ENCODE measurements at places on chromosomes 13 and 19. TPM values are rescaled to one million over a fixed set of nuclear protein-coding genes. Genes with fewer than 3 reads are reported as not detected.

Gene ATP1A3
- 5.9 TPM for total RNA-seq

Gene PROZ
- total RNA-seq, result not detected

Gene SYT3
- not detected for total RNA-seq

Gene GEMIN7
- 46.8 TPM for total RNA-seq

Gene ZNF585A
- 7.0 TPM for total RNA-seq

Gene ARL11
- 0.61 TPM for total RNA-seq

Gene GSX1
- total RNA-seq, result not detected

DNA sequence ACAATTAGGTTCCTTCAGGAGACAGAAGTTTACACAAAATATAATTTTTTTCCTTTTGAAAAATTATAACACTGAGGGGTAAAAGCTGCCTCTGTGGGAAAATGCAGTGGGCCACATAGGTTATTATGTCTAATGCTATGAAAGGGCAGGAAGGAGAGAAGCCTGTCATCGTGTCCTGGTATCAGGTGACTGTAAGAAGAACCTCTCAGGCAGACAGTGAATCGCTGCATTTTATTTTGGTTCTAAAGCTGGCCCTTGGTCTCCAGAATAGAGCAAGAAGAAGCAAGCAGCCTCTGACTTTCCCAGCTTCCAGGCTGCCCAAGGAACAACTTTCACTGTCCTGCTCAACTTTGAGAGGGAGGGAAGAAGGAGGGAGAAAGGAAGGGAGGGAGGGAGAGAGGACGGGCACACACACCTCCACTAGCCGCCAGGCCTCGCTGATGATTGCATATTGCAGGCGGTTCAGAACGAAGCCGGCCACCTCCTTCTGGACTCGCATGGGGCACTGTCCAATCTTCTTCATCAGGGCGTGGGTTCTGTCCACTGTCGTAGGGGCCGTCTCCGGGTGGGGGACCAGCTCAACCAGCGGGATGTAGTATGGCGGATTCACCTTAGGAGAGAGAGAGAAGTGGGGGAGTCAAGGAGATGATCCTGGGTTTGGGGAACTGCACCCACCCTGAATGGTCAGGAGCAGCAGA, 93.8 kb downstream of the CRYL1 start:
- DNase-seq, result no peak

DNA sequence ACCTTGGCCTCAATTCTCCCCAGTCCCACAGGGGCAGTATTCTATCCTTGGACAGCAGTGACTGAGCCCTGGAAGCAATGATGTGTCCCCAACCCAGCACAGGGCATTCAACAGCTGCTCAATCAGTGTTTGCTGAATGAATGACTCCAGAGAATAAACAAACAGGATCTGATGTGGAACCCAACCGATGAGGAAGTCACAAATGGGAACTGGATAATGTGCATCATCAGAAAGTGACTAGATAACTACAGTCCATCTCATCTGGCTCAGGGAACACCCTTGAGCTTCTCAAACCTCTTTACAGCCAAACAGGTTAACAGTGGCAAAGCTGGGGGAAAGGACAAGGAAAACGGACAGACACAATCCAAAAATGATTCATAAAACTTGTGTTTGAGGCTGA, 8.2 kb downstream of the SLC25A30 start:
- DNase-seq, result no peak

DNA sequence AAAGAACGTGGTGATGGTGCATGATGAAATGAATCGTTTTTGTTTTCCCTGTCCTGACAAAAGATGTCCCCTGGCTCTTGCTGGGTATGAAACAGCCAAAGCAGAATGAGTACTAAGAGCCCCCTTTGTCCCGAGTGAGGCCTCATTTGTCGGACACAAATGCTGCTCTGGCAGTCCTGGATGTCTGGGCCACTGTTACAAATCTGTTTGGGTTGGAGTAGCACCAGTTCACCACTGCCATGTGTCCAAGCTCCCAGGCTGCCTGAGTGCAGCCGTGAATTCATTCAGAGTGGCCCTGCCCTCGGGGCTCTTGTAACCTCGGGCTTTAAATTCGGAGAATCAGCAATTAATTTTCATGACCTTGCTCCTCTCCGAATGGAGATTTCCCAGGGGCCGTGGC, 182.4 kb downstream of the NUFIP1 start:
- no peak for DNase-seq

- DNase-seq, result no peak
Measured at GRCh38 chr13:45830121-45830520, 21.4 kb downstream of the SIAH3 start.

- DNase-seq, result no peak
Measured at GRCh38 chr19:45960595-45961235, 12.9 kb downstream of the NOVA2 start.

DNA sequence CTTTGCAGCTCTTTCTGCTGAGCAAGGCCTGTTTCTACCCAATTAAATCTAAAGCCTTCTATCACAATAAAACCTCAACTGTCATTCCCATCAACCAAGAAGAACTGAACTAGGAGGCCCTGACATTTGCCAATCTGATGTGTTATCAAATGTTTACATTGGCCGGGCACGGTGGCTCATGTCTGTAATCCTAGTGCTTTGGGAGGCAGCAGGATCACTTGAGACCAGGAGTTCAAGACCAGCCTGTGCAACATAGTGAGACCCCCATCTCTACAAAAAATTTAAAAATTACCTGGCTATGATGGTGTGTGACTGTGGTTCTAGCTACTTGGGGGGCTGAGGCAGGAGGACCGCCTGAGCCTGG, 2.8 kb upstream of the FBXO17 start:
- DNase-seq, result no peak

DNA sequence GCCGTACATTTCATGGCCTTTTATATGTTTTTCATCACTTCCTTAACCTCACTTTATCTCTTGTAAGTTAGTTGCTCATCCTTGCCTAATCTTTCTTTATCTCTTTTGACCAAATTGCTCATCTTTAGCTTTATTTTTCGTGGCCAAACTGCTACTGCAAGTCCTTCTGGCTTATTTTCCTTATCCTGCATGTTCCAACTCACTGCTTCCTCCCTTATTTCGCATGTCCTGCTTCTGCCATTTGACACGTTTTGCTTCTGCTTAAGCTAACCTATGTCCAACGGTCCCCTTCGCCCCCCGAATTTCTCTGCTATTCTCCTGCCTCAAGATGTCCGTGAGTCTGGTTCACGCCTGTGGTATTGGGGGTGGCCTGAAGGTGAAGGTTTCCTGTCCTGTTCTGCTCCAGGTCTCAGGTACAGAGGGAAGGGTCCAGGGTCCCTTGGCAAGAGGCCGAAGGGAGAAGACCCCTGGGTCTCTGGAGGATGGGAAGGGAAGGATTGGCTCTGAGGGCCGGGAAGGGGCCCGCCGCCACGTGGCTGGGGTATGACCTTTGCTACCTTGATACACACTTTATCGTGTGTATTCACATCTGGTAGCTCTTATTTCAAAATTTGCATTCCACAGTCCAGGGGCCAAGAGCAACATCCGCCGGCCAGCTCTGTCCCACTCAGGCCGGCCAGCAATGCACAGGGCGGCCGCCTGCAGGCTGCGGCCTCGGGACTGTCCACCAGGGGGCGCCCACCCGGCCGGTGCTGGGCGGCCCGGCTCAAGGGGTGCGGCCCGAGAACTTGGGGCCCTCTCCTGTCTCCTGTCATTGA, 2.9 kb upstream of the C19orf85 start:
- DNase-seq, result peak; percentile 69

DNA sequence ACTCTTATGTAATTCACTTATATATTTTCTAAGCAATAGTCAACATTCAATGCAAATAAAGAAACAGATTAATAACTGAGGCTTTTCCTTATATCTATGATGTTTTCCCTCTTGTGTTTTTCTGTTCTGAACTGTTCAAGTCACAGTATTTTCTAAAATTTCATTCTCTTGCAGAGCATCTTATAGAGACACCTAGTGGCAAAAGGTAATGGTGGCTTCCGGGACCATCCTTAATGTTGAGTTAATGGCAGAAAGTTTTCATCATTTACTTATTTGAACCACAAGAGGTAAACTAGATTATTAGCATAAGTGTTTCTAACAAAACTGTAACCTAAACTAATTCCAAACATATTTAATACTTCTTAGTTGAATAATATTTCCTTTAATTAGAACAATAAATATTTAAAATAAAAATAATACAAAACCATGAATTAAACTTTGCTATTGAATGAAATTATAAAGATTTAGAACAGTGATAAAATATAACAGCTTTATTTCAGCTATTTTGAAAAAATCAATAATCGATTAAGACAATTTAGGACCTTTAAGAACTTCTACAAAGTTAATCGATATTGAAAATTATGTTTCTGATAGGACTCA, 1.7 kb upstream of the SLITRK5 start:
- peak; percentile 19 for DNase-seq

GRCh38 chr13:26529441-26529840, 28.0 kb upstream of the WASF3 start:
- peak; percentile 46 for DNase-seq

GRCh38 chr19:50952910-50953309, at the start of gene KLK5:
KLK5 (minus strand) TSS chr19:50953038; CDS start chr19:50952657, 381 bp downstream.
- DNase-seq, result no peak

DNA sequence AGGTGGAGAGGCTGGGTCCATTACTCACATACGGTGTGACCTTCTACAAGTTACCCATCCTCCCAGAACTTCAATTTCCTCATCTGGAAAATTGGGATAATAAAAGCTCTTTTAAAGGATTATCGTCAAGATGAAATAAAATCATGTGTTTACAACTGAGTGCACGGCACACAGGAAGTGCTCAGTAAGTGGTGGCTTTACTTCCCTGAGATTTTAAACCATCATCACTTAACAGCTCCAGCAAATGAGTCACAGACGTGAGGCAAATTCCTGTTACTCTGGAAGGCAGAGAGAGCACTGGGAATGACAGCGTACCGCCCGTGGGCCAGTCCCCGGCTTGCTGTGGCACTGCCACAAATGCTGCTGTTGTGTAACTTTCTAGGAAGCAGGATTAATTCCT, 64.1 kb downstream of the MRPL57 start:
- no peak for DNase-seq

DNA sequence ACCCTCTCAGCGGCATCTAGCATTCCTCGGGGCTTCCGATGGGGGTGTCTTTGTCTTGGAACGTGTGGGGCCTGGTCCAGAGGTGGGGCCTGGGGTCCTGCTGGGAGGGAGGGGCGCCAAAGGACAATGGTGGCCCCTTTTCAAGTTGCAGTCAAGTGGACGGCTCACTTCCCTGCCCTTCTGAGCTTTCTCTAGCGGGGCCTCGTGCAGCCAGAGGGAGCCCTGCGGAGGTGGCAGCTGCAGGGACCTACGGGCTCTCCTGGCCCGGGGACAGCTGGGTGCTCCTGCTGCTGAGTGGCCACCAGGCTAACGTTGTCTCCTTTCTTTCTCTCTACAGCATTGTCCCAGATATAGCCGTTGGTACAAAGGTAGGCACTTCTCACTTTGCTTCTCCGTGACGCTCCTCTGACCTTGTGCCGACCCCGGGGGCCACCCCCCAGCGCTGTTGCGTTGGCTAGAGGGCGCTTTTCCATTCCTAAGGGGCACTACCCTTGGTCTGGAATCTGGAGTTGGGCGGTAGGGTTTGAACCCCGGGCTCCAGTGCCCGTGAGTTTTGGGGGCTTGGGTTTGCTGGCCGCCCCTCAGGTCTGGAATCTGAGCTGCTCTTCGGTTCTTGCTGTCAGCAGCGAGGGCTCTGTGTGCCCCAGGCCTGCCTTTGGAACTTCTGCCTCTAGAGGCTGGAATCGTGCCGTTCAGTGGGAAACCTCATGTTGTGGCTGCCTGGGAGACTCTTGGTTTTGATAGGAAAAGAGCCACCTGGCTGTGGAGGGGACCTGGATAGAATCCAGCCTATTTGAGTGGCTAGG, 2.0 kb downstream of the PTBP1 start:
- no peak for DNase-seq

- peak; percentile 41 for DNase-seq
Measured at GRCh38 chr13:49669735-49670309, 21.5 kb downstream of the EBPL start.

DNA sequence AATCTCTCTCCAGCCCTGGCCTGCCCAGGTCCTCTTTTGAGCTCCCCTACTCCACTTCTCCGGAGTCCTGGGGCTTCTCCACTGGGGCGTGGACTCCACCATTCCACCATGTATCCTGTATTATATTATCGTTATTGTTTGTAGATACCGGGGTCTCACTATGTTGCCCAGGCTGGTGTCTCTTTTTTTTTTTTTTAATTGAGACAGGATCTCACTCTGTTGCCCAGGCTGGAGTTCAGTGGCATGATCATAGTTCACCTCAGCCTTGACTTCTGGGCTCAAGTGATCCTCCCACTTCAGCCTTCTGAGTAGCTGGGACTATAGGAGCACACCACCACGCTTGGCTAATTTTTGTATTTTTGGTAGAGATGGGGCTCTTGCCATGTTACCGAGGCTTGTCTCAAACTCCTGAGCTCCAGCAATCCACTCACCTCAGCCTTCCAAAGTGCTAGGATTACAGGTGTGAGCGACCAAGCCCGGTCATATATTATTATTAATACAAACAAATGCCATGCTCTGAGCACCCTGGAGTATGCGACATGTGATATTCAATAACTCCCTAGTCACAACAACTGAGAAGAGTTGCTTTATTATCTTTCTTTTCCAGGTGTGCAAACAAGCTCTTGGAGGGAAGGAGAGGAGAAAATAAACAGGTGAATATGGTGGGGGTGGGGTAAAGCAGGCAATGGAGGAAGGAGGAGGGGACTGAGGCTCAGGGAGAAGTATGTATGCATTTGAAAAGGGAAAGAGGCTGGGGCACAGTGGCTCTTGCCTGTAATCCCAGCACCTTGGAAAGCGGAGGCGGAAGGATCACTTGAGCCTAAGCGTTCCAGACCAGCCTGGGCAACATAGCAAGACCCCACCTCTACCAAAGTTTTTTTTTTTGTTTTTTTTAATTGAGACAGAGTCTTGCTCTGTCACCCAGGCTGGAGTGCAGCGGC, 2.8 kb upstream of the CERS4 start:
- DNase-seq, result no peak

- DNase-seq, result peak; percentile 62
Measured at GRCh38 chr13:48265217-48265815, 32.3 kb downstream of the ITM2B start.

DNA sequence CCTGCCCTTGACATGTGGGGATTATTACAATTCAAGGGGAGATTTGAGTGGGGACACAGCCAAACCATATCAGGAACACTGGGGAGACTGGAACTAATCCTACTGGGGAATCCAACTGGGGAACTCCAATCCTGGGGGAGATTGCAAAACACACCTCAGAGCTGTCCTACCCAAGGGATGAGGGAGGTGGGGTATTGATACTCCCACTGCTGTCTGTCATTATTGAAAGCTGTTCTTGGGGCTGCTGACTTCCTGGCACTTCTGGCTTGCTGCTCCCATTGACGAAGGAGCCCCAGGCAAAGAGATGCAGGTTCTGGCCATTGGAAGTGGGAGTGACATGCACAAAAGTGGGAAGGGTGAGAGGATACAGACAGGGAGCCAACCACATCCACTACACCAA, 24.7 kb upstream of the POP4 start:
- DNase-seq, result no peak

DNA sequence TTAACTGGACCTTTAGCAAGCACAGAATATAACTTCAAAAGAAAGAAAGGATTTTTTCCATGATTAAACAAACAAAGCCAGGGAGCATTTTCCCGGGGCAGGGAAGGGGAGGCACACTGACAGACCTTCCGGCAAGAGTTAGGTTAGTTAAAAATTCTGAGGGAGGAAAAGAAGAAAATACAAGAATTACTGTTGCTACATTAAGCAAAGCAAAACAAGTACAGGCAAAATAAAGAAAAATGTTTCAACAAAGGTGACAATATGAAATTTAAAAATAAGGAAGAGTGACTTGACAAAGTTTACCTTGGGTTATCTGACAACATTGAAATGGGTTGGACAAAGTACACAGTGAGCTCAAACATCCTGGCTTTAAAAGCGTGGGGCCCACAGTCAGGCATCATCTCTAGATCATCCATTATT, 51.5 kb downstream of the KLF12 start:
- no peak for DNase-seq

- peak; percentile 50 for DNase-seq
Measured at GRCh38 chr19:44051650-44052402, at the start of gene ZNF223. ZNF223 (plus strand) TSS chr19:44052036; CDS start chr19:44055177, 3,141 bp downstream.

All from activated CD8-positive, alpha-beta T cell treated with anti-CD3 and anti-CD28 coated beads for 36 hours (primary cell).